ENCODE measurements at places on chromosomes 4 and X.

DNA sequence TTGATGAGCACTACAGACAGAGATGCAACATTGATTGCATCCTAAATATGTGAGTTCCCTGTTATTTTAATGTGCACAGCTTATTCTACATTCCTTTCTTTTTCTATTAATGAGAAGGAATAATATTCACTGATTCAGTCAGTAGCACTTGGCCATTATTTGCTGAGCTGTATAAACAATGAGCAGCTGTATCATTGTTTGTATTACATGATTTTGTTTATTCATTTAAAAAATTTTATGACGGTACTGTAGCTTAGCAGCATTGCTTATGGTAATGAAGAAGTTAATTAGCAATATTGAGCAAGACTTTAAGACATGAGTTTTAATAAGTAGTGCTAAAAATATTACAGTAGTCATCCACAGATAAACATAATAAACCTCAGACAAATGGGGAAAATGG lies 582.0 kb downstream of the ADGRL3 start:
- no peak for DNase-seq

DNA sequence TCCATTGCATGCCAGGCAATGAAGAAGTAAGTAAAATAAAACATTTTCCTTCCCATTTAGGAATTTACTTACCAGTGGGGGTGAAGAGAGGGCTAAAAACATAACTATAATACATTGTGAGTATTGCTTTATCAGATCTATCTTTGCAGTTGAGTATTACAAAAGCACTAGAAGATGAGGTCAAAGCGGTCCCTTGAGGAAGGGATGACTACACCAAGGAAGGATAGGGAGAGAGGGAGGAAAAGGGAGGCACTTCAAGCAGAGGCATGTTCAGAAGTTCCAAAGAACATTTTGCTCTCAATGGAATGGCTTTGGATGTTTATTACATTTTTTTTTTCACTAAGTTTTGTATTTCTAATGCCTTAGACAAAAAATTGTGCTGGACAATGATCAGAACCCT lies 127.8 kb downstream of the TET2 start:
- DNase-seq: no peak

GRCh38 chr4:85298037-85298436 lies 176.9 kb upstream of the ARHGAP24 start:
- DNase-seq: no peak

- DNase-seq: no peak
Observed at GRCh38 chr4:2251795-2252529, 9.9 kb downstream of the MXD4 start.

- DNase-seq: no peak
Observed at GRCh38 chr4:37477126-37477525, 209.1 kb downstream of the RELL1 start.

DNA sequence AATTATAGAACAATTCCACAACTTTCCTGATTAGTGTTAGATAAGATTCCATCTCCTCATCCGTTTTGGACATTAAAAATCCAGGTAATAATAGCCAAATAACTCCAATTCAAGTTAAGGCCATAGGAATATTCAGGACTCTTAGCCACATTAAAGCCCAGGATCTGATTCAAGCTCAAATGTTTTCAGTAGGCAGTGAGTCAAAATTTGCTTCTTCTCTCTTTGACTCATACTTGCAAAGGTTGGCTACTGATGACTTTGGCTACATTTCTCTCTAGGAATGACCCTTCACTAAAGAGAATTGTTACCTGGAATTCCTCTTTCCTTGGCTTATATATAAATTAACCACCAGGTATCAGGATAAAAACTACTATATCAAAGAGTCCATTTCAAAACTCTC lies 354.9 kb upstream of the HS3ST1 start:
- DNase-seq: no peak
